ENCODE measurements at places on chromosomes 13 and 19.

GRCh38 chr19:35417713-35418534 is 30.1 kb upstream of the FFAR2 start:
- no peak for DNase-seq

DNA sequence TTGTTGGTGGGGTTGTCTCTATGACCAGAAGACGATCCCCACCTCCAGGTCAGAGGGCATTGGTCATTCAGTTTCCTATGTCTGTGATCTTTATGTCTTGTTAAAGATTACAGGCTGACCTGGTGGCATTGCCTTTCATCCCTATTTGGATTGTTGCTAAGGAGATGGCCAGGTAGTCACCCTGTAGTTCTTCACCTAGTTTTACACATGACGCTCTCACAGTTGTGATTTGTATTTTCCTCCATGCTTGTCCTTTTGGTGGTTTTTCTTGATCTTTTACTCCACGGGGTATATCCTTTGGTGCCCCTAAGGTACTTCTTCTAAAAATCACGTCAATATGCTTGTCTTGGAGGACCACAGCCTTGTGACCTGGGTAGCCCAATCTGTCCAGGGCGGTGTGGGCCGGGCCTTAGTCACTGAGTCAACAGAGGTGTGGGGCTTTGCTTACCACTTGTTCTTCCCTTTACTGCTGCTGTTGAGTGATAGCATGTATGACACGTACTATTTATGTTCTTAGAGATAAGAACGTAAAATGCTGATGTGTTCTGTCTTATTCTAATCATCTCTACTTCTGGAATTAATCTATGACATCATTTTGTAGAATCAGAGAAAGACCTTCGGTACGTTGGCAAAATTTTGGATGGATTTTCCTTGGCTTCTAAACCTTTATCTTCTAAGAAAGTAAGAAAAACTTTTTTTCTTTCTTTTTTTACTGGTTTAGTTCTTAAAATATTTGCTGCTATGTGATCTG is 20.1 kb downstream of the GPATCH1 start:
- no peak for DNase-seq

DNA sequence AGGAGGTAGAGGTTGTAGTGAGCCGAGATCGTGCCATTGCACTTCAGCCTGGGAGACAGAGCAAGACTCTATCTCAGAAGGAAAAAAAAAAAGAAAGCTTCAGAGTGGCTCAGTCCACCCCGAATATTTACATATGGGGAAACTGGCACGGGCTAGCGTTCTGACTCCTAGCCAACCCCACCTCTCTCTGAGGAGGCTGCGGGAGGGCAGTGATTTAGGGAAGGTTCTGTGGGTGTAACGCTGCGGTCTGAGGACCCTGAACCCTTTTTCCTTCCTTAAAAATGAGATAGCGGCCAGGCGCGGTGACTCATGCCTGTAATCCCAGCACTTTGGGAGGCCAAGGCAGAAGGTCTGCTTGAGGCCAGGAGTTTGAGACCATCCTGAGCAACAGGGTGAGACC is 5.0 kb downstream of the LRRC25 start:
- no peak for DNase-seq

- DNase-seq, result no peak
Observed at GRCh38 chr19:49718991-49719390, 28.1 kb downstream of the CPT1C start.

DNA sequence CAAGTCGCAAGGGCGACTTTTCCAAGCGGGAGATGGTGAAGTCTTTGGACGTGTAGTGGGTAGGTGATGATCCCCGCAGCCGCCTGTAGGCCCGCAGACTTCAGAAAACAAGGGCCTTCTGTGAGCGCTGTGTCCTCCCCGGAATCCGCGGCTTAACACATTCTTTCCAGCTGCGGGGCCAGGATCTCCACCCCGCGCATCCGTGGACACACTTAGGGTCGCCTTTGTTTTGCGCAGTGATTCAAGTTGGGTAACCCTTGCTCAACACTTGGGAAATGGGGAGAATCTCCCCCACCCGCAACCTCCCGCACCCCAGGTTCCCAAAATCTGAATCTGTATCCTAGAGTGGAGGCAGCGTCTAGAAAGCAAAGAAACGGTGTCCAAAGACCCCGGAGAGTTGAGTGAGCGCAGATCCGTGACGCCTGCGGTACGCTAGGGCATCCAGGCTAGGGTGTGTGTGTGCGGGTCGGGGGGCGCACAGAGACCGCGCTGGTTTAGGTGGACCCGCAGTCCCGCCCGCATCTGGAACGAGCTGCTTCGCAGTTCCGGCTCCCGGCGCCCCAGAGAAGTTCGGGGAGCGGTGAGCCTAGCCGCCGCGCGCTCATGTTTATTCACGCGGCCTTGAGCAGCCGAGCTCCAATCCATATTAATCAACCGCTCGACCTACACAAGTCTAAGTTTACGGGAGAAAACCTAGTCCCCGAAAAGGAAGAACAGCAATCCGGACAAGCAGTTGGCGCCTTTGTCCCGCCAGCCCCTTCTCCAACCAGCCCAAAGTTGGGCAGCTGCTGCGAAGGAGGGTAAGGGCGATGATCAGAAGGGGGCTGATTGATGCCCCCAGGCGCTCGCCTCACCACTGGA is 9.9 kb downstream of the SOX21 start:
- no peak for DNase-seq

DNA sequence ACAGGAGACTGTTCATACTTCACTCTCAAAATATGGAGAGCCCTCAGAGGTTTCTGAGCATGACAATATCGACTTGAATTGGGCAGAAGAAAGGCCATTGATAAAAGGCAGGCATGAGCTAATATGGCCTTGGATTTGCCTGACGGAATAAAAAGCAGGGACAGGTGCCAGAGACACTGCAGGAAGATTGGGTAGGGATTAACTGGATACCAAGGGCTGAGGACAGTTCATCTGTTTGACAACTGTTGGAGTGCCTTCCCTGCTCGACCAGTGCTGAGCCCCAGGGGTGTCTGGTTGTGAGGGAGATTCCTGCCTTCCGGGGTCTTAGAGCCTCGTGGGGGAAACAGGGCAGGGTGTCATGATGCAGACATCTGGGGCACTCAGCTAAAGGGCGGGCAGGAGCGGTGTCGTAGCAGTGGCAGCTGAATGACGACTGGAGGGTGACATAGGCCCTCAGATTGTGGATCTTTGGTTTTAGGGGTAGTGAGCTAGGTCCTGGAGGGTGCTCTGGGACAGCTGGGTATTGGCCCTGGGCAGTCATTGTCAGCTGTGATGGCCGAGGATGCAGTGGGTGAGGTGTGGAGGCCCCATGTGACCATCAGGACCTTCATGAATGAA is 12.3 kb downstream of the GATAD2A start:
- DNase-seq, result no peak

GRCh38 chr19:14556662-14557188 is 15.1 kb downstream of the NDUFB7 start:
- DNase-seq, result peak; percentile 65

- DNase-seq, result no peak
Observed at GRCh38 chr13:59236309-59236919, 927.3 kb downstream of the DIAPH3 start.

DNA sequence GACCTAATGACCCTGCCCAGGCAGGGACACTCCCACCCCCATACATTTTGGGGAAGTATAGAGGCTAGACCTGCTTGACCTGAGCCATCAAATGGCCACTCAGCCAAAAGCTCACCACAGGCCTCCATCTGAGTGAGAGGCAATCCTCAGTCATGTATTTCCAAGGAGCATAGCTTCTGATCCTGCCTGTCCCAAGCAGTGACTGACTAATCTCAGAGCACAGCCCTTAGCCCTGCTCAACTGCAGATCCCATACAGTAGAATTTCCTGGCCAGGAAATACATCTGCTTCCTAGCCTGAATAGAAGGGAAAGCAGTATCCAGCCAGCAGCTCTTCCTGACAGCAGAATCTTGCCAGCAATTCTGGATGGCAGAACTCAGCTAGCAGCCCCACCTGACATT is 880.6 kb upstream of the GPC6 start:
- DNase-seq, result no peak

DNA sequence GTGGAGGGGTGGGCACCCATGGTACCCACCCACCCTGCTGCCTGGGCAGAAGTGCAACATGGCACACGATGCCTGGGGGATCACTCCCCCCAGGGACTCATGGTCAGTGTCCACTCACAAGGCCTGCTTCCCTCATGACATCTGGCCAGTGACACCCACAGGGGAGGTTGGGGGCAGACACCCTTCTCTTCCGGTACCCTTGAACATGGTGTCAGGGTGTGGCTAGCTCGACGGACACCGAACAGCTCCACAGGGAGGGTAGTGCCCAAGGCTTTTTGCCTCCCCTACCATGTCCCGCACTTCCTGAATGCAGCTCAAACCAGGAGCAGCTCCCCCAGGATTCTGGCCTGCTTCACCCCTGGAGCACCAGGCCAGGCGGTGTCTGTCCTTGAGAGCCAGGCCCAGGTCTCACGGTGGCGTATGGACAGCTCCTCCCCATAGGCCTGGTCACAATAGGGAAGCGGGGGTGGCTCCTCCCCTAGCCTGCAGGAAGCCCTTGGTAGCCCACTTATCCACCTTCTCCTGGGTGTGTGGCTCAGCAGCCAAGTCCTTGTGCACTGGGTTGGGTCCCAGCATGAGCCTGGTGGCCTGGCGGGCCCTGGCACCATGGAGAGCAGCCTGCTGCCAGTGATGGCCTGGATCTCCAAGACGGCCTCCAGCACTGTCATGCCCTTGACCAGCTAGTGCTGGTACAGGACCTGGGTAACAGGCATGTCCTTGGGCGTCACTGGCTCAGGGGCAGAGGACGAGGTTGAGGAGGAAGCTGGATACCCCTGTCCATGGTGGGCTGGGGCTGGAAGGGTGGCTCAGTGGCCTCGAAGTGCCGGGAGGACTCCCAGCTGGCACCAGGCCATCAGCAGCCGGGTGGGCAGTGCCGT is 7.8 kb downstream of the ACP4 start:
- DNase-seq, result no peak

DNA sequence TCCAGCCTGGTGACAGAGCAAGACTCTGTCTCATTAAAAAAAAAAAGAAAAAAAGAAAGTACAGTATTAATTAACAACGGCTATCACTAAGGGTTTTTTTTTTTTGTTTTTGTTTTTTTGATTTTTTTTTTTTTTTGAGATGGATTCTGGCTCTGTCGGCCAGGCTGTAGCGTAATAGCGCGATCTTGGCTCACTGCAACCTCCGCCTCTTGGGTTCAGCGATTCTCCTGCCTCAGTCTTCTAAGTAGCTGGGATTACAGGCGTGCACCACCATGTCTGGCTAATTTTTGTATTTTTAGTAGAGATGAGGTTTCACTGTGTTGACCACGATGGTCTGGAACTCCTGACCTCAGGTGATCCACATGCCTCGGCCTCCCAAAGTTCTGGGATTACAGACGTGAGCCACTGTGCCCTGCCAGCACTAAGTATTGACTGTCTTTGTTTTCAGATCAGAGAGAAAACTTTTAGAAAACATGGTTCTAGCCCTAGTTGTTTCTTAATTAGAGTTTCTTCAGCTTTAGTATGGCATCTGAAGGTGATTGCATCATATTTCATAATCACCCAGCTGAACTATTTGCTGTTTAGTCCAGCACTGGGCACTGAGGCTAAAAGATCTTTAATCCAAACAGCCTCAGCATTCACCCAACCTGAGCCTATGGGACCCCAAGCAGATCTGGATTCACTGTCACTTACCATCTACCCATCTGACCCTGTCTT is 2.7 kb upstream of the GATAD2A start:
- DNase-seq, result no peak

DNA sequence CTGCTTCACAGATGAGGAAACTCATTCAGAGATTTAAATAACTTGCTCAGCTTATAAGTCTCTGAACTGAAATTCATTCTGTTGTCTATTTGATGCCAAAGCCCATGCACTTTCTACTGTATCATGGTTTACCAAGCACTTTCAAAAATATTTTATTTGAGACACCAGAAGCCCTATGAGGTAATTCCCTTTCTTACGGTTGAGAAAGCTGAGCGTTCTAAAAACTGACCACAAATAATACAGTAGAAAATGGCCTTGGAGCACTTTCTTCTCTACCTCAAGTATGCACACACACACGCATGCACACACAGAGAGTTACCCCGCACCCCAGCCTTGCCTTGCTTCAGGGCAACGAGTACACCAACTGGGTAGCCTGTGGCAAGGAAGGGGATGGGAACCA is 228.5 kb downstream of the RFC3 start:
- no peak for DNase-seq

GRCh38 chr19:36140304-36141038 is 605 bp downstream of the CAPNS1 start:
- peak; percentile 47 for DNase-seq

DNA sequence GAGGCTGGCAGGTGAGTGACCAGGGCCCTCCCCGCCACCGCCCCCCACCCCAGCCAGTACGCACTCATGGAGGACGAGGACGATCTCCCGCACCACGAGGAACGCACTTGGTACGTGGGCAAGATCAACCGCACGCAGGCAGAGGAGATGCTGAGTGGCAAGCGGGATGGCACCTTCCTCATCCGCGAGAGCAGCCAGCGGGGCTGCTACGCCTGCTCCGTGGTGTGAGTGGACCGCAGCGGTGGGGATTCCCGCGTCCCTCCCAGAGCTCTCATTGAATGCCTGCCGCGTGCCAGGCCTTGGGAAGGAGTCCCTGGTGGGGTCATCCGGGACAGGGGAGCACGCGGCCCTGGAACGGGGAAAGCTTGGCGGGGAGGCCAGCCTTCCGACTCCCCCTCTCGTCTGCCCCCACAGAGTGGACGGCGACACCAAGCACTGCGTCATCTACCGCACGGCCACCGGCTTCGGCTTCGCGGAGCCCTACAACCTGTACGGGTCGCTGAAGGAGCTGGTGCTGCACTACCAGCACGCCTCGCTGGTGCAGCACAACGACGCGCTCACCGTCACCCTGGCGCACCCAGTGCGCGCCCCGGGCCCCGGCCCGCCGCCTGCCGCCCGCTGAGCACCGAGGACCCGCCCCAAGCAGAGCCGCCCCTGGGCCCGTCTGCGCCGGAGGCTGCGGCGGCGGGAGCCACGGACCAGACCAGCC is 4.8 kb upstream of the IFI30 start:
- DNase-seq, result no peak

DNA sequence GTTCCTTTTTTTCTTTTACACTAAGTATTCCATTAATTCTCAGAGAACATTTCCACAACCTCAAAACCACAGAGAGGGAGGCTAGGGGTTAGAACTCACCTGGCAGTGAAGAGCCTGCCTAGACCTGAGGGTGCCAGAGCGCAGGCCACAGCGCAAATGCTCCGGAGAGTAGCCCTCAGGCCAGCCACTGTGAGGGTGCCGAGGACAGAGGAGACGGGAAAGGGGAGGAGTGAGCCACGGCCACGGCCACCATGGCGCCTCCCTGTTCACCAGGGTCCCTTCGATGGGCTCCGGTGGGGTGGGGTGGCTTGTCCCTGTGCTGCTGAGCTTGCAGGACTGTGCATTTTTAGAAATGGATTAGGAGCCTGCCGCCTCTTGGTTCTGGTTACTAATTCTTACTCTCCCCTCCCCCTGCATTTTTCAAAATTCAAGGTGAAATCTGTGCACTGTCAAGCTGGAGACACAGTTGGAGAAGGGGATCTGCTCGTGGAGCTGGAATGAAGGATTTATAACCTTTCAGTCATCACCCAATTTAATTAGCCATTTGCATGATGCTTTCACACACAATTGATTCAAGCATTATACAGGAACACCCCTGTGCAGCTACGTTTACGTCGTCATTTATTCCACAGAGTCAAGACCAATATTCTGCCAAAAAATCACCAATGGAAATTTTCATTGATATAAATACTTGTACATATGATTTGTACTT is 58.8 kb downstream of the GGACT start:
- no peak for DNase-seq

Data from C1 segment of cervical spinal cord (tissue), 14 donors.